Activated CD4-positive, alpha-beta T cell treated with anti-CD3 and anti-CD28 coated beads for 24 hours (primary cell): ENCODE measurements at places on chromosomes 16 and 17.

DNA sequence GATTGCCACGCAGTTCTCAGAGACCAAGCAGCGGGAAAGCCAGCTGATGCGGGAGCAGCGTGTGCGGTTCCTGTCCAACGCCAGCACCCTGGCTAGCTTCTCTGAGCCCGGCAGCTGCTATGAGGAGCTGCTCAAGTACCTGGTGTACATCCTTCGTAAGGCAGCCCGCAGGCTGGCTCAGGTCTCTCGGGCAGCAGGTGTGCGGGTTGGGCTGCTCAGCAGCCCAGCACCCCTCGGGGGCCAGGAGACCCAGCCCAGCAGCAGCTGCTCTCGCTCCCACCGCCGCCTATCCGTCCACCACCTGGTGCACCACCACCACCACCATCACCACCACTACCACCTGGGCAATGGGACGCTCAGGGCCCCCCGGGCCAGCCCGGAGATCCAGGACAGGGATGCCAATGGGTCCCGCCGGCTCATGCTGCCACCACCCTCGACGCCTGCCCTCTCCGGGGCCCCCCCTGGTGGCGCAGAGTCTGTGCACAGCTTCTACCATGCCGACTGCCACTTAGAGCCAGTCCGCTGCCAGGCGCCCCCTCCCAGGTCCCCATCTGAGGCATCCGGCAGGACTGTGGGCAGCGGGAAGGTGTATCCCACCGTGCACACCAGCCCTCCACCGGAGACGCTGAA lies 15.2 kb downstream of the CACNA1G start:
- DNase-seq, result no peak

GRCh38 chr16:71526111-71526631 lies at the start of gene CHST4:
TSS of gene CHST4 (plus strand) at chr16:71526426. CDS start at chr16:71536678, 10,252 bp downstream.
- no peak for DNase-seq

GRCh38 chr16:7964167-7964566 lies 626.1 kb downstream of the TMEM114 start:
- no peak for DNase-seq

DNA sequence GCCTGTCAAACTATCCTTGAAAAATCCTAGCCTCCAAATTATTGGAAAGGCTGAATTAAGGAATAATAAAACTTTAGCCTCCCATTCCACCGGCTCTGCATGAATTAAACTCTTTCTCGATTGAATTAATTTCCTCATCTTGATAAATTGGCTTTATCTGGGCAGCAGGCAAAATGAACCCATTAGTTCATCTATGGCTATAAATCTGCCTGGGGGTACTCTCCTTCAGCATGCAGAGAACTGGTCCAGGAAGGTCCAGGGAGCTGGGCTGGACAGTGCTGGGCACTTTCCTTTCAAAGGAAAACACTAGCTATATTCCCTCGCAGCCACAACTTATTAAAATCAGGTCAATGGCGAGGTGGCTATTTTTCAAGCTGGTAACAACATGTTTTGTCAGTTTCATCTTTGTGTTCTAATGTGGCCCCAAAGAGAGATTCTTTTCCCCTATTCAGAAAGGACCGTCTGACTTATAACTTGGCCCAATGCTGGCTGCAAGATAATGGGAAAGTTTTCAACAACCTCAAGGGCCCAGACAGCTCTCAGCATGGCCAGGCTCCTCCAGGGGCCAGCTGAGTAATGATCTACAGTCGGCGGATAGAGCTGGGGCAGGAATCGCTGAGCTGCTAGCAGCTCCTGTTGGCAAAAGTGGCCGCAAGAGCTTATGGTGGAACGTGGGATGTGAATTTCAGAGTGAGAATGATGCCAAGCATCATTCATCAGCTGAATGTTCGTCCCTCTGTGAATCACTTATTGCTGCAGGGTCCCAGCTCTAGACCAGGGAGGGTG lies 326.9 kb downstream of the SLC39A11 start:
- DNase-seq, result no peak

DNA sequence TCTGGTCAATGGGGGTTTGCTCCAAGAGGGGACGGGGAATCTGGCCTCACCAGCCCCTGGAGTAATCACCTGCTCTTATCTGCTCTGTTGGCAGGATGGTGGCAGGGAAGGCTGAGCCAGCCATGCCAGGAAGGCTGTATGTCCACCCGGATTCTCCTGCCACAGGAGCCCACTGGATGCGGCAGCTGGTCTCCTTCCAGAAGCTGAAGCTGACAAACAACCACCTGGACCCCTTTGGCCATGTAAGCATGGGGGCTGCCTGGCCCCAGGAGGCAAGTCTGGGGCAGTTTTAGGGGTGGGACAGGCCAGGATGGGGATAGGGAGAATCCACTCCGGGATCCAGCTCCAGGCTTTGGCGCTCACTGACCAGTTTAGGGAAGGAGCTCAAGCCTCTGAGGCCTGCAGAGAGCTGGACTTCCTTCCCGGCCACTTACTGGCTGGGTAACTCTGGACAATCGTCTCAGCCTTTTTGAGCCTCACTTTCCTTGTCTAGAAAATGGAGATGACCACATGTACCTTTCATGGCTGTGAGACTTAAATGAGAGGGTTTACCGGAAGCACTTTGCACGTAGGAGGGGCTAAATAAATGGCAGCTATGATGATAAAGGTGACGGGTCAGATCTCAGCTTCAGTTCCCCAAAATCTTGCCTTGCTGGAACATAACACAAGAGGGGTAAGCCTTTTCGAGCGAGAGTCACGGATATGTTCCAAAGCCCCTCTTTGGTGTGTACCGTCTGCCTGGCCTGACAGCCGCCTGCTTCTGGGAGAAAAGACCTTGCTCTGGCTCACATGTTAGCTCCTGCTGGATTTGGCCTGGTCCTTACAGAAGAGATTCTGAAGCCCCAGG lies 15.4 kb downstream of the TBX4 start:
- no peak for DNase-seq

DNA sequence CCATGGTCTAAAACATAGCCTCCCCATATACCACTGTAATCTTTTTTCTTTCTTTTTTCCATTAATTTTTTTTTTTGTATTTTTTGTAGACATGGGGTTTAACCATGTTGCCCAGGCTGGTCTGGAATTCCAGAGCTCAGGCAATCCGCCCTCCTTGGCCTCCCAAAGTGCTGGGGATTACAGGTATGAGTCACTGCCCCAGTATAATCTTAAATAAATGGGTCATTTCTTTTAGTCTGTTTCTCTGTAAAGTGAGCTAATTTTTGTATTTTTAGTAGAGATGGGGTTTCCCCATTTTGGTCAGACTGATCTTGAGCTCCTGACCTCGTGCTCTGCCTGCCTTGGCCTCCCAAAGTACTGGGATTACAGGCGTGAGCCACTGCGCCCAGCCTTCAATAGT lies 5.7 kb upstream of the NME1 start:
- no peak for DNase-seq

DNA sequence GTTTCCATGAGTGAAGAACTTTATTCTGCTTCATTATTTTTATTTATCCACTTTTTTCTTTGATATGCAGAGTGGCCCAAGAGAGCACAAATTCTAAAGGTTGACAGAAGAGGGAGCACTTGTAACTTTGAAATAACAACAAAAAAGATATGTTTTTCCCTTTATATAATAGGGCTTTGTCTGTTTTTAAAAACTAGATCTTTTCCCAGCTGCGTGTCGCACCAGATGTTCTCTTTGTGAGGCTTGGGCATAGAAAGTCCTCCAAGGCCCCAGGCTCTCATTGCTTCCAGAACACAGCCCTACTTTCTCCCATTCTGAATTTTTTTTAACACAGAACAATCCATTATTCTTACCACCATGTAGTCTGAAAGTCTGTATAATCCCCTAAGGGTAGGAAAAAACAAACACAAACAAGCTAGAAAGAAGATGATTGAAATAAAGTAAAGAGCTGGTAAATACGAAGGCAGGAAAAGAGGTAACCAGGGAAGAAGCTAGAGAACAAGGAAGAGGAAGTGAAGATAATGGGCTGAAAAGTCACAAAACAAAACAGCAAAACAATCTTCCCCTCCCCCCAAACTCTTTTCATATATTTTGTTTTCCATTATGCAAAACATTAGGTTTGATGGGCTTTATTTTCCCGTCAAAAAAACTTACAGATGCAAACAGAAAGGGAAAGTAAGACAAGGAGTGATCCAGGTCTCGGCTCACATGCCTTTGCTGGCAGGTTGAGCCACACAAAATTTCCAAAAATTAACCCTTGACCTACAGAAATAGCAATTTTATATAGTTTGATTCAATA lies 160.4 kb downstream of the ABCA8 start:
- DNase-seq, result no peak

- no peak for DNase-seq
Observed at GRCh38 chr16:74186561-74186971, 110.0 kb upstream of the PSMD7 start.

DNA sequence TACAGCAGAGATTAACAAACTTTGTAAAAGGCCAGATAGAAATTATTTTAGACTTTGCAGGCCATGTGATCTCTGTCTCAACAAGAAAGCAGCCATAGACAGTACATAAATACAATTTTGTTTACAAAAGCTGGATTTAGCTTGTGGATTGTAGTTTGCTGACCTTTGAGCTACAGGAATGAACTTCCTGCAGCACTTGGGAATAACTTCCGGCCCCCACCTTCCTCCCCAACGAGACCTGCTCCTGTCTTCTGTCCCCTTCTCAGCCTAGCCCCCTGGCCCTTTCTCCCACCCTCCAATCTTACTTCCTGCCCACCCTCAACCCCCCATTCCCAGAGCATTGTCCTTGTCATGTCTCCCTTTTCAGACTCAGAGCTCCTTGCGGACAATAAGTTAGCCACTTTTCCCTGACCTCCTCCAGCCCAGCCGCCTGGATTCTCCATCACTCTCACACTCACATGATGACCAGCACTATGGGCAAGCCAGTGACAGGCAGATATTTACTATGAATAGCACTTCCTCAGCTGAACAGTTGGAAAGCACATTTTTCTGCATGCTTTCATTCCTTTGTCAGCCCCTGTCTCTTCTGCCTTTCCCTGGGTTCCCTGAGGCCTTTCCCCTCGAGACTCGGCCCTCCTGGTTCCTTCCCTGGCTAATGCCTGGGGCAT lies 27.6 kb upstream of the DLX3 start:
- DNase-seq, result no peak

DNA sequence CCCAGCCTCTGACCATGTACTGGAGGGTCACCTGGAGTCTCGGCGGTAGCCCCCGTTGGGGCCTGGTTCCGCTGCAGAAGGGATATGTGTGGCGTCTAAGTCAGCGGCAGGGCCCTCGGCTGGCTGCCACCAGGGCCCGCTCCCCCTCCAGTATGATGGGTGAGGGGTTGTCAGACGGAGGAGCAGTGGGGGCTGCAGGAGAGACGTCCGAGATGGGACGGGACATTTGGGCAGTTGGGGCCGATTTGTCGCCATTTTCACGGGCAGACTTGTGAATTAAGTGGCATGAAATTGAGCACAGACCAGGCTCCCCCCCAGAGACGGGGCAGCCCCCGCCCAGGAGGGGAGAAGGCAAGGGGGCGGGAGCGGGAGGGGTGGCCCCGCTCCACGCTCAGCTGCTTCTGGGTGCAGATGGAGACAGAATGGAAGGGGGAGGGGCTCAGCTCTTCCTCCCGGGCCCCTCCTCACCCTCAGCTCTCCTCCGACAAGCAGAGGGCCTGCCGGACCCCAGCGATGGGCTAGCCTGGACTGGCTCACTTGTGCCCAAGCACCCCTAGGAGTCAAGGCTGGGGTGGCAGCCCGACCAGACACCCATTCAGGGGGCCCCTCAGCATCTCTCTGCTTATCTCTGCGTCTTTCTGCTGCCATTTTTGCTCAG lies 52.7 kb upstream of the LHX1 start:
- DNase-seq, result no peak

GRCh38 chr17:19502517-19502916 lies 31.1 kb upstream of the SLC47A1 start:
- no peak for DNase-seq

DNA sequence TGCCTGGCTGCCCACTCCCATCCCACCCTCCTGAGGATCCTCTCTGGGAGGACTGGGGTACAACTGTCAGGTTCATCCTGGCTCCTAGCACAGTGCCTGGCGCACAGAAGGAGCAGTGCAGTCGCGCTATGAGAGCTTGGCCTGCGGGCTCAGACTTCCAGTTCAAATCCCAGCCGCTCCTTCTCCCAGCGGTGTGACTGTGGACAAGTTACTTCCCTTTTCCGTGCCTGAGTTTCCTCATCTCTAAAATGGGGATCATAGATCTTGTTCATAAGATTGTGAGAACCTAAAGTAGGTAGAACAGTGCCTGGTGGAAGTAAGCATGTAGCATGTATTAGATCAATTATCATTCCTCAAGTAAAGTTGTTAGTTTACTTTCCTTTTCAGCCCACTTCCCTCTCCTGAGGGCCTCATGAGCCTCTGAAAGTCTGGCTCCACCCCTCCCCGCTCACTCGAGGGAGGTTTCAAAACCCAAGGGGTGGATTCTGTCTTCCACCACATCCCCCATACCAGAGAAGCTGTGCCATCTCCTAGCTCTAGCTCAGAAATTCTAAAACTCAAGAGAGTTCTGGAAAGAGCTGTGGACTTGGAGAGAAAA lies 19.9 kb upstream of the COL1A1 start:
- DNase-seq, result no peak

DNA sequence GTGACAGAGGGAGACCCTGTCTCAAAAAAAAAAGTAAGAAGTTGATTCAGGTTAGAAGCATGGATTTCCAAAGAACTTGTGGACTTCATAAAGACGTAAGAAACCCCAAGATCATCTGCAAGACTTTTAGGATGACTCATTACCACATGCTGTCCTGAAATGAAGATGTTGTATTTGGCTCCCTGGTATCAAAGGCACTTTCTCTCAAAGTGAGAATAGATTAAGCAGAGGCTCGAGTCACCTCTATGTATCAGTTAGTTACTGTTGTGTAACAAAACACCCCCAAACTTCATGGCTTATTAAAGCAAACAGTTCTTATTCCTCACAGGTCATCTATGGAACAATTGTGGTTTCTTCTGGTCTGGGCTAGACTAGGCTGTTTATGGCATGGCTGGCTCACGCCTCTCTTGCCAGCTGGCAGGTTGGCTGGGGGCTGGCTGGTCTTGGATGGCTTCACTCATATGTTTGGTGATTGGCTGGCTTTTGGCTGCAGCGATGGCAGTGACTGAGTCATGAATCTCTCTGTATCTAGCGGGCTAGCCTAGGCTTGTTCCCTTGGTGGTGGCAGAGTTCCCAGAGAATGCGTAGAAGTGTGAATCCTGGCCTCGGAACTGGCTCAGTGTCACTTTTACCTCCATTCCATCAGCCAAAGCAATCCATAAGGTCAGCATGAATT lies 60.4 kb upstream of the MSI2 start:
- DNase-seq, result no peak

GRCh38 chr17:82931699-82932517 lies 92.1 kb upstream of the ZNF750 start:
- DNase-seq, result no peak

DNA sequence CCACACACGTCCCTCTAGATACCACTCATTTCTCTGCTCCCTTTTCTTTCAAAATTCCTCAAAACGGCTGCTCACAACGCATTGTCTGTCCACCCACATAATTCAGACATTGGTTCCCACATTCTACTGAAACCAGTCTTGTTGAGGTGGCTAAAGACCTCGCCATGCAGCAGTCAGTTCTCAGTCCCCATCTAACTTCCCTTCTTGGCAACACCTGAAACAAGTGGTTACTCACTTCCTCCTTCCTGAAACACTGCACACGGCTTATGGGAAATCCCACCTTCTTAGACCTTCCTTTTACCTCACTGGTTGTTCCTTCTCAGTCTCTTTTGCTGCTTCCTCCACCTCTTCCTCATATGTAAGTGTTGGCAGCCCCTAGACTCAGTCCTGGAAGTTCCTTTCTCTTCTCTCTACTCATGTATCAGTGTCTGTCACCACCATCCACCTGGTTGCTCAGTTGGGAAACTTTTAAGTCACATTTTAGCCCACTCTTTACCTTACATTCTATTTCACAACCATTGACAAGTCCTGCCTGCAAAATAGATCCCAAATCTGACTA lies 277.1 kb downstream of the CEP112 start:
- peak; percentile 5 for DNase-seq

- DNase-seq, result no peak
Observed at GRCh38 chr16:27414788-27415431, 12.9 kb downstream of the IL21R start.
